ENCODE measurements at places on chromosomes 16 and 17. TPM values are rescaled to one million over a fixed set of nuclear protein-coding genes. Genes with fewer than 3 reads are reported as not detected.

GRCh38 chr17:38925263-38925995 lies at the start of gene LASP1NB:
TSS of gene LASP1NB (plus strand) at chr17:38925614.
- DNase-seq = no peak

DNA sequence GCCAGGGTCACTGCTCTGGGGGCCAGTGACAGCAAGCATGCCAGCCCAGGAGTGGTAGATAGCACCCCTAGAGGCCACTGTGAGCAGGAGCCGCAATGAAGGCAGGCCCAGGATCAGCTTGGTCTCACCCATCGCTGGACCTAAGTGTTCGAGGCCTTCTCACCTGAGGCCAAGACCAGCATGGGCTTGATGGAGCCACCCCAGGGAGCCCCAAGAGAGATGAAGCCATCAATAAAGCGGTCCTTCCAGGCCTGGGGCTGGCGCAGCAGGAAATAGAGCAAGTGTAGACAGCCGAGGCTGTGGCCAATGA lies 1.8 kb downstream of the LCAT start:
- peak; percentile 49 for DNase-seq

- no peak for DNase-seq
Measured at GRCh38 chr16:63442246-63442645, 1406.0 kb upstream of the CDH8 start.

GRCh38 chr17:10172241-10172741 lies 26.1 kb downstream of the GAS7 start:
- DNase-seq = no peak

GRCh38 chr16:11796227-11797165 lies 562 bp downstream of the ZC3H7A start:
- DNase-seq = peak; percentile 63

The TUBB3 gene
- 393 TPM for polyA plus RNA-seq

The COQ7 gene
- 7.1 TPM for polyA plus RNA-seq

The C17orf113 gene
- 1.5 TPM for polyA plus RNA-seq

GRCh38 chr16:10658943-10659342 lies 35.8 kb downstream of the TEKT5 start:
- DNase-seq = no peak

DNA sequence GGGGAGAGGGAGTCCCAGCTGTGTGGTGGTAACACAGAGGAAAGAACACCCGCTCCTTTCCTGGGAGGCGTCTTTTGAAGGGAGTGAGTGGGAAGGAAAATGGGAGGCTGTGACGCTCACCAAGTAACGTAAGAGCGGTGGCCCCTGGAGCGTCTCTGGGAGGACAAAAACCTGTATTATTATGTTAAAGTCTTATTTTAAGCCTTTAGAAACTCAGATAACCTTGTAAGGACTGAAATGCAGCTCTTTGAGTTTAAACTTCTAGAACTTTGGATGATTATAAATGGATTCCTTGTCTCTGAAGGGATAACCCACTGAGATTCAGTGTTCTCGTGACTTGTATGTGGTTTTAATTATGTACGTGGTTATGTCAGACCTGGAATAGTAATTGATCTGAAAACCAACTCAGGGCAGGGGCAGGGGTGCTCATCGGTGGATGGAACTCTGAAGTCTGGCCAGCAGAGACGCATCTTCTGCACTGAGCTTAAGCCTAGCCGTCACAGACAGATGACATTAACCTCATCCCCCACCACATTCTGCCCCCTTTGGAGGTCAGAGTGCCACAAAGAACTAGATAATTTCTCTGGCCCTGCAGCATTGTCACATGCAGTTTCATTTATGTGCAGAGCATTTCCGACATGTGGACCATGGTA lies 41.8 kb upstream of the SLC12A3 start:
- no peak for DNase-seq

DNA sequence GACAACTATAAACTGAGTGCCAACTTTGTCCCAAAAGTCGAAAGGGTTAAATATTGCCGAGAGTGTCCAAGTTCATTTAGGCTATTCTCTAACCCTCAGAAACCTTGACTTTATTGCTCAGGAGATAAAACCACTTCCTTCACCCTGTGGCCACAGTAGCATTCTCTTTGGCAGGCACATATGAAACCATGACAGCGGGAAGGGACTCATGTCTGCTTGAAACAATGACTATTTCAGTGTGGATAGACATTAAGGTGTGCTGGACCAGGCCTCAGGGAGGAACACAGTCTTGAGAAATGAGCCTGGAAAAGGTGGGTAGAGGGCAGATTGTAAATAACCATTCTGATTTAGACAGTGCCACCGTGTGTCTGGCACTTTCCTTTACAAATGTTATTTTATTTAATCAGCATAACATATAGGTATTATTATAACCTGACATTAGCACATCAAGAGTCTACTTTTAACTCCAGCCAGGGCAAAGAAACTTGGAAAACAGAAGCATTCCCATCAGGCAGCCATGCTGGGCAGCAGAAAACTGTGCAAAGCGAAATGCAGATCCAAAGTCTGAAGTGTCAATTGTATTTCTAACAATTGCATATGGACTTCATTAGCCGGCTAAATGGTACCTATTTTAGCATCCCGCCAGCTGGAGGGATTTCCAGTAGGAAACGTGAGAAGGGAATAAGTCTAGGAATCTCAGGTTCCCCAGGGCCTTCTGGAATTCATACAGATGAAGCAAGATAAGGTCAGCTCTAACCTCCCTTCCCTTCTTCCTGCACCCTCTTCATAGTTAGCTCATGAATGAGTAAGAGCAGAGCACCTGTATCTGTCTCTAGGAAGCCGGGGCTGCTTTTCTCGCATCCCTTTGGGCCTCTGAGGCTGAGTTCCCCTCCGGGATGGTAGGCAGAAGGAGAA lies 212.8 kb upstream of the ELAC2 start:
- no peak for DNase-seq

The PRSS8 gene
- polyA plus RNA-seq = 273 TPM

The SPATA22 gene
- polyA plus RNA-seq = 0.06 TPM

The KIF2B gene
- not detected for polyA plus RNA-seq

DNA sequence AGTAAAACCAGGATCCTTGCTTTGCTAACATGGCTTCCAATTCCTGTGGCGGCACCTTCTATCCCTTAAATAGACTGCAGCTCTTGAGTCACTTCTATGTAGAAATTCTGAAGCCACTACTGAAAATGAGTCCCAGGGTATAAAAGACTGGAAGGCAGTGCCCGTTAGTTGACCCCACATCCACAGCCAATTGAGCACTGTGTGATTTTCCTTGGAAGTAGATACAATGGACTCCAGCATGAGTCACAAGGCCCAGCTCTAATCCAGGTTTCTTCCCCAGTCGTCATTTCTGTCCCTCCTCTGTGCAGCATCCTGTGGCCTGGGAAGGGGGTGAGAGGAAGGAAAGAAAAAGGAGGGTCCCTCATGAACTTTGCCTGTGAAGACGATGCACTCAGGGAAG lies 69.5 kb downstream of the HLF start:
- no peak for DNase-seq

DNA sequence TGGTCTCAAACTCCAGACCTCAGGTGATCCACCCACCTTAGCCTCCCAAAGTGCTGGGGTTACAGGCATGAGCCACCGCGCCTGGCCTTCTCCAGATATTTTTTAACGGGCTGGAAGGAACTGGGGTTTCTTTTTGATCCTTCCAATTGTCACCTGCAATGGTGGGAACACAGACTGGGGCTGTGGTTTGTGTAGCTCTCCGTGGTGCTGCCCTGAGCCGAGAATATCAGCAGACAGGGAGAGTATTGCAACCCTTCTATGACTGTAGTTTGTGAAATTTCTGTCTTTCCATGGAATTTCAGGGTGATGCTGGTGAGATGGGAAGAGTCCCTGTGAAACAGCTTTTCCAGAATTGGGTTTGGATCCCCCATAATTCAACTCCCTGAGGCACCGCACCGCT lies 263.5 kb downstream of the ENGASE start:
- DNase-seq = no peak

The IGF2BP1 gene
- polyA plus RNA-seq = 92.2 TPM

The TOP3A gene
- polyA plus RNA-seq = 23.4 TPM

The OTOP2 gene
- 0.23 TPM for polyA plus RNA-seq

The NXPH3 gene
- 3.1 TPM for polyA plus RNA-seq

The SAMD14 gene
- 5.2 TPM for polyA plus RNA-seq

- no peak for DNase-seq
Measured at GRCh38 chr17:80859002-80859941, 132.4 kb upstream of the CHMP6 start.

The EVPLL gene
- polyA plus RNA-seq = 0.13 TPM

DNA sequence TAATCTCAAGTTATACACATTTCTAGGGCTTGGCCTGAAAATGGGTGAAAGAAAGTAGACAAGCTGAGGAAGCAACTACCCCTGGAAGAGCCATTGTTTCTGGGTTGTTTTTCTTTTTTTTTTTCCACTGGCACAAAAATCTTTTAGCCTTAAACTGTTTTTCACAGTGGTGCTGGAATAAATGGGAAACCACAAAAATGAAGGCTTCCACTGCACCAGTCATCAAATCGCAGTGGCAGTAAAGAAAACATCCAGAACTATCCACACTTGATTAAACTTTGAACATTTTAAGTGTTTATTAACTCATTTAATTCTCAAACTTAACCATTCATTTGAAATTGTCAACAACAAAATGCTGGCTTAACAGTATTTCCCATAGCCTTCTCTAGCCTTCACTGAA lies 14.3 kb downstream of the CMTM4 start:
- no peak for DNase-seq

- no peak for DNase-seq
Measured at GRCh38 chr17:78226759-78227454, 4.5 kb upstream of the TMEM235 start.

DNA sequence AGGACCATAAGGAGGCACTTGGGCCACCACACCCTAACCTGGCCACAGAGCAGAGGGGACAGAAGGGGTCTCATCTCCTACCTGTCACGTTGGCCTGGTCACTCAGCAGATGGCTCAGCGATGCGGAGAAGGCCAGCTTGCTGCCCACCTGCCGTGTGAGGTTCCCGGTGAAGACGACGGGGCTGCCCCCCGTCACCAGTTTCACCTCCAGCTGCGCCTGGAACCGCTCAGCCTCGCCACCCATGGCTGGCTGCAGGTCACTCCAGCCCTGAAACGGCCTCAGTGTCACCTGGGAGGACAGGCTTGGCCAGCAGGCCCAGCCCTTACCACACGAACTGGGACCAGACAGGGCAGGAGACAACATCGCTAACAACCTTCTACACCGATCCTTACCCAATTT lies 116.8 kb downstream of the RMI2 start:
- no peak for DNase-seq

DNA sequence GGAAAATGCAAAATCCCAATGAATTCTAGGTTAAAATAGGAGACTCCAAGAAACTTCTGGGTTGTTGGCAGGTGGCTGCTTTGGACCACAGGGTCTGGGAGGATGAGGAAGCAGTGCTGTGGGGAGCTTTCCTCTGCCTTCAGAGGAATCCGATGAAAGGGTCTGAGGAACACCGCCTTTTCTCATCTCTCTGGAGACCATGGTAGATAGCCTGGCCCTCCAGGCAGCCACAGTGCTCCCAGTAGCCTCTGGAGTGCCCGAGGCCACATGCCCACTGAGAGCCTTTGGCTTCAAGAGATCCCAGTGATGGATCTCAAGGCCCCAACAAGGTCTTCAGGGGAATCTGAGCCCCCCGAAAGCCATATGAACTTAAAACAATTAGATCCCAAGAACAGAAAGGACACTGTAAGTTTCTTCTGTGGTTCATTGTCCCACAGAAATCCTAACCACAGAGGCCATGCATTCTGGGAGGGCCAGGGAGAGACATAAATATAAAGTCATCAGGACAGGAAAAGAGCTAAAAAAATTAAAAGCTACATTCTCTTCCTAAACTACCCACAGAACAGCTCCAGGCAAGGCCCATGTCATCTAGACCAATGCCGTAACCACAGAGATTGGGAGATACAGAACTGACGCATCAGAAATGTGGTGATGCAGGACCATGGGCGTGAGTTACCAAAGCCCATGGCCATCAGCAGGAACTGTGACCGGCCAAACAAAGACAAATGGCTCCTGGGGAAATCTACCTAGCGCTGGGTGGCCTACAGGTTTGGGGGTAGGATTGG lies 24.3 kb downstream of the TK2 start:
- DNase-seq = no peak

The LITAF gene
- polyA plus RNA-seq = 205 TPM

GRCh38 chr16:81514568-81515258 lies 70.1 kb downstream of the CMIP start:
- DNase-seq = no peak

The FBRS gene
- 2.4 TPM for polyA plus RNA-seq

The KRT31 gene
- polyA plus RNA-seq = not detected

DNA sequence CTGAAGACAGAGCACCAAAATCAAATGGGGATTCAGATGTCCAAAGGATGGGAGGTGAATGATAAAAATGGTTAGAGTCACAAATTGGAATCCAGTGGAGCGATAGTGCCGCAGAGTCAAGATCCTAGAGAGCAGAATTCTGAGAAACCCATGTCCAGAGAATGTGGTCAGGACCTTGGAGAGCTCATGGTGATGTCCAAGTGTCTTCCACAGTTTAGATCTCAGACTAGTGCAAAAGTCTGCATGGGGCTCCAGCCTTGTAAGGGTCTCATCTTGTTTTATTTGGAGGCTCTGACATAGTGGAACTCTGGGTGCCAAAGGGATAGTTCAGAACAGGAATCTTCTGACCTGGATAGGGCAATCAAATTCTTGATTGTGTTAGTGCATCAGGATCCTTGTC lies 245.9 kb upstream of the HSBP1 start:
- no peak for DNase-seq

The SLC6A2 gene
- polyA plus RNA-seq = 0.25 TPM

DNA sequence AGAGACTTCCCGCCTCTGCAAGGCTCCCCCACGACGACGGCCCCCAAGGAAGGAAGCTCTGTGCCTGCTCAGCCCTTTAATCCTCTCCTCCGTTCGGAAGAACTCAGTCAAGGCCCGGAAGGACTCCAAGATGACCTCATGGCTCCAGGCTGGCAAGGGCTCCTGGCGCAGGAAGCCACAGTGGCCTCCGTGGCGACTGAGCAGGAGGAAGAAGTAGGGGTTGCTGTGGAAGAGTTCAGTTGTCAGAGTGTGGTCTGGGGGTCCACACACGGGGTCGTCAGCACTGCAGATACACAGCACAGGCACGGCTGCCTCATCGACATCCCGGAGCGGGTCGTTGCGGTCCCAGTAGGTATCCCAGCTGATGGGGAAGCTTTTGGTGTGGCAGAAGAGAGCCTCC lies 4.2 kb downstream of the ABHD15 start:
- DNase-seq = no peak

DNA sequence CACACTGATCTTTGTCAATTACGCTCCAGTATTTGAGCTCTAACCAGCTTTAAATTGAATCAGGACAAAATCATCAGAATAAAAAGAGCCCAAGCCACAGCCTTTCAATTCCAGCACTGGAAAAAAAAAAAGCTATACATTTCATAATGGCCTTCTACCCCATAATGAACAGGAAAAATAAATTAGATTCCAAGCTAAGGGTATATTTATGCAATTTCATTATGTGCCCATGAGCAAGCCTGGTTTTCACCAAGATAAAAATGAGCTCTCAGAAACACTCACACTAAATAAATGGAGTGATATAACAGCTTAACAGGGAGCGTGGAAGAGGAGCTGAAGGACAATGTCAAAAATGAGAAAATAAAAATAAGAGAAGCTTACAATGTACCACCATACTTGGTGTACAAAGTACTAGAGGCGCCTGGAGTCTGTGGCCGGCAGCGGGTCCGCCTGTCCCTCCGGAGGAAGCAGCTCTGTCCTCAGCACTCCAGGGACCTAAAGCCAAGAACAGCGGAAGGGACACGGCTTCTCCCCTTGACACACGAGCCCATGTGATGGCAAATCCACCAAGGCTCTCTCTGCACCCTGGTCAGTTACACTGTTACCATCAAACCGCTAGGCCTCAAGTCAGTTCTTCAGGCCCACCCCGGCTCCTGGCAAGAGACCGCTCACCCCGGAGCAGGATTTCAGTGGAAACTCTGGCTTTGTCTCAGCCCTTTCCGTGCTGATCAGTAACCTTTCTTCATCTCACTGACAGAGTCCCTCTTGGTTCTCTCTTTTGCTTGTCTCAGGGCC lies 69.6 kb downstream of the RBFOX3 start:
- DNase-seq = no peak

The VPS9D1 gene
- 2.9 TPM for polyA plus RNA-seq

The MEIOC gene
- polyA plus RNA-seq = 3.0 TPM

Measured in H1 (cell line).